Anterior cingulate cortex (tissue), 58 donors: ENCODE measurements at places on chromosomes 5 and 9.
A peak's percentile ranks its signal among the peaks of the same experiment; 100 is the strongest.

DNA sequence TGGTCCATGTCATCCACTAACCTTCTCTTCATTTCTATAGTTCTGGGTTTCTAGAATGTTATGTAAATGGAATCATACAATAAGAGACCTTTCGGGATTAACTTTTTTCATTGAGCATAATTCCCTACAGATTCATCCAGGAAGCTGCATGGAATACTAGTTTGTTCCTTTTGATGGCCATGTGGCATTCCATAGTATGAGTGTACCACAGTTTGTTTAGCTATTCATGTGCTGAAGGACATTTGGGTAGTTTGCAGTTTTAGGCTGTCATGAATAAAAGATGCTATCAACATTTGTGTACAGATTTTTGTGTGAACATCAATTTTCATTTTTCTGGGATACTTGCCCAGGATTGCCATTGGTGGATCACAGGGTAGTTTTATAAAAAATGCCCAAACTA, 6.8 kb upstream of the SPTLC1 start:
- DNase-seq: no peak

DNA sequence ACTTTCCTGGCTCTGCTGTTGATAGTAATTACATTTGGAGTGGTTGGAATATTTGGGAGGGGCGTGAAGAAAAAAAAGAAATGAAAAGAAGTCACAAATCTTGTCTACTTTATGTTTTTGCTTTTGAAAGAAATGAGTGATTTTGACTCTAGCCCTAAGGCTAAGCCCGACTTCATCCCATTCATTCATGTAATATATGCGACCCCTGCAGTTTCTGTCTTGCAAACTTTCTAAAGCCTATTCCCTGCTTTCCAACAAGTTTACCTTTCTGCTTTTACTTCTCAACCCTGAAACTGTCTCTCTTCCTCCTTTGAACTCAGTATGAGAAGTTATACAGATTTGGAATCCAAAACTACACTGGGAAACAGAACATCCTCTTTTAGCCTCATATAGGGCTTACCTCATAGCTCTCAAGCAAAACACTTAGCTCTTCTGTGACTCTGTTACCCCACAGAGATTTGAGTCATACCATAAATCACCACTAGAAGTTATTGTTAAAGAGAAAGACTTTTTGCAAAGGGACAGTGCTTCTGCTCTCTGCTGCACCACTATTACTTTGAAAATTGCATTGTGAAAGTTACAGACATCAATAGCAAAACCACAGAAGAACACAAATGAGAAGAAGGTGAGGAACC, 1.6 kb downstream of the CFAP95 start:
- DNase-seq: no peak

- DNase-seq: no peak
Measured at GRCh38 chr9:71761938-71762353, 6.4 kb downstream of the CEMIP2 start.

- no peak for DNase-seq
Measured at GRCh38 chr9:17876687-17877086, 297.8 kb downstream of the SH3GL2 start.

DNA sequence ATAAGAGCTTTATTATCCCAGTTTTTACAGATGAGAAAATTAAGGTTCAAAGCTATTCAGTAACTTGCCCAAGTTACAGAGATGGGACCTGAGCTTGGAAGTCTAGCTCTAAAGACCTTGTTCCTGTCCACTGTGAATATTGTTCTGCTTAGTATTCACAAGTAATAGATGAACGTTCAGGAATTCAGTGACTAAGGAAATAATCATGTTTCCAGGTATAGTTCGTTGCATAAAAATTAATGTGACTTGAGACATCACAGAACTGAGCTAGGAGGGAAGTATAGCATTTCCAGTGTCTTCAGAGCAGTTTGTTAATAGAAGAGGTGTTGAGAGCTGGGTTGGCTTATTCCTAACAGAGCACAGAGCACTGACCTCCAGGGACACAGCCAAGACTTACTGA, 136.1 kb downstream of the FGF1 start:
- DNase-seq: no peak

GRCh38 chr5:107646418-107646817, 24.3 kb downstream of the EFNA5 start:
- DNase-seq: no peak

- DNase-seq: no peak
Measured at GRCh38 chr5:116563736-116564308, 10.8 kb downstream of the SEMA6A start.

DNA sequence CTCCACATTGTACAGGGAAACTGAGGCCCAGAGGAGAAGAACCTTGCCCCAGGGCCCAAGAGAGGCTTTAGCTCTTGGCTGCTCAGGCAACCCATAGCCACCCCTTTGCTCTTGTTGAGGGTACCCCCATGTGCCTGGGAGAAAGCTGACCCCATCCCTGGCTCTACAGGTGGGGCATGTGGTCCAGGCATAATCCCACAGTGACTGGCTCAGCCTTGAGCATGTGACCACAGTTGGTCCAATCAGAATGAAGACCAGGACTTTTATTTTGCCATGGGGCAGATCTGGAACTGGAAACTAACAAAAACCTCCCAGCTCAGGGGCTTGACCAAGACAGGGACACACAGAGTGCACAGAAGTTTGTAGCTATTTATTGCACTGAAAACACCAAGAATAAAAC, 29.3 kb downstream of the SLC6A7 start:
- no peak for DNase-seq

GRCh38 chr5:30401479-30402058, 791.9 kb upstream of the CDH6 start:
- DNase-seq: no peak

GRCh38 chr5:132074772-132075718, 1.5 kb downstream of the CSF2 start:
- no peak for DNase-seq

- DNase-seq: no peak
Measured at GRCh38 chr9:71670121-71670520, 98.2 kb downstream of the CEMIP2 start.

- no peak for DNase-seq
Measured at GRCh38 chr9:128494108-128494745, 10.3 kb upstream of the GLE1 start.

- DNase-seq: no peak
Measured at GRCh38 chr9:104374711-104375110, 129.4 kb upstream of the OR13F1 start.

DNA sequence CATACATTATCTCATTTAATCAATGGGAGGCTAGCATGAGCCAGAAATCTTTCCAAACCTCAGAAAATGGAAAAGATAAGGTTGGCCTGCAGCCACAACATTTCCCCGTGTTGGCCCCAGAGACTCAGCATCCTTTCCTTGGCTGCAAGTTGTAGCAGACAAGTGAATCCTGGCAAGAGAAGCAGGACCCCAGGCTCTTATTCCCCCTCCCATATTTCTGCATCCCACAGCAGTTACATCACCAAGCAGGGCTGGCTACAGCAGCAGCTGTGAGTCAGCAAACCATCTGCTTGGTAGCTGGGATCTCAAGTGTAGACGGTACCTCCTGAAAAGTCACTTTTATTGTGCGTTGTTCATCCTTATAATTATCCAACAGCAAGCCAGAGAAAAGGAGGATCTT, 212.4 kb downstream of the GNA14 start:
- no peak for DNase-seq

- no peak for DNase-seq
Measured at GRCh38 chr9:88874391-88874790, 116.9 kb upstream of the S1PR3 start.

GRCh38 chr5:166401391-166401790, 1890.1 kb upstream of the WWC1 start:
- no peak for DNase-seq

GRCh38 chr9:83199240-83199639, 136.3 kb upstream of the RASEF start:
- peak; percentile 25 for DNase-seq

- no peak for DNase-seq
Measured at GRCh38 chr9:97578846-97579245, 54.3 kb downstream of the TSTD2 start.

DNA sequence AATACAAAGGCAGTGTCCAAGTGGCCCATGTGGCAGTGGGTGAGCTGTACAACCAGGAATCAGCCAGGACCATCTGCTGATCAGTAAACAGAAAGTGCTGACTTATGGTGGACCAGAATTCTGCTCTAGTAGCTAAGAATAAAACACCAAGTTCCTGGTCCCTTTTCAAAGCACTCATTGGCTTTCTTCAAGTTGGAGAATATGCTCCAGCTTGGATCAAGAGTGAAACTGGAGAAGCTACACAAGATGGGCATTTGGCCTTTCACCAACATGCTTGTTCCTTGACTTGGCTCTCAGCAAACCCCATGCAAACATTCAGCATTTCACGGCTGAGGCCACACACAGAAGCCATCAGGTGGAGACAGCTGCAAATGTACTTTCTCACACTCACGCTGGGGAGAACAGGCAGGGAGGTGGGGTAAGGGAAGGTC, 32.1 kb downstream of the MARCHF3 start:
- DNase-seq: no peak

GRCh38 chr5:142780871-142781270, 10.7 kb downstream of the ARHGAP26 start:
- DNase-seq: no peak

- no peak for DNase-seq
Measured at GRCh38 chr5:159547466-159548195, 217.3 kb upstream of the IL12B start.

GRCh38 chr5:64612344-64612961, 77.8 kb upstream of the SHISAL2B start:
- peak; percentile 17 for DNase-seq

DNA sequence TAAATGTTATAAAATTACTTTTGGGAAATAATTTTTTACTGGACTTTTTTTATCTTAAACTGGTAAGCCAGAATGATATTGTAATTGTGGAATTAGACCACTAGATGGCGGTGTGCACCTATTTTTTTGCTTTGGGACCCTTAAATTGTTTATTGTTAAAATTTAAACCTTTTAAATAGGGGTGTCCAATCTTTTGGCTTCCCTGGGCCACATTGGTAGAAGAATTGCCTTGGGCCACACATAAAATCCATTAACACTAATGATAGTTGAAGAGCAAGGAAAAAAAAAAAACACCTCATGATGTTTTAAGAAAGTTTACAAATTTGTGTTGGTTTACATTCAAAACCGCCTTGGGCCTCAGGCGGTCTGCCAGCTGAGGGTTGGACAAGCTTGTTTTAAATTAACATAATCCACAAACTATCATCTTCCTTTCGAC, 28.4 kb upstream of the GADD45G start:
- no peak for DNase-seq

DNA sequence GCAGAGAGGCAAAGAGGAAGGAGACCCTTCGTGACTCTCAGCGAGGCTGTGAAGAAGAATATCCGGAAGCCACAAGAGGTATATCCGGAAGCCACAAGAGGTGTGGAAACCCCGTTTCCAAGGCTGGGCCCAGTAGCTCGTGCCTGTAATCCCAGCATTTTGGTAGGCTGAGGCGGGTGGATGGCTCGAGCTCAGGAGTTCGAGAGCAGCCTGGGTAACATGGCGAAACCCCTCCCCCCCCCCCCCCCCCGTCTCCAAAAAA, 612 bp upstream of the BBLN start:
- no peak for DNase-seq

GRCh38 chr9:4933177-4933576, 51.9 kb upstream of the JAK2 start:
- no peak for DNase-seq

- no peak for DNase-seq
Measured at GRCh38 chr5:169906745-169907649, 73.3 kb downstream of the INSYN2B start.

GRCh38 chr5:11323761-11324160, 562.7 kb upstream of the DAP start:
- DNase-seq: no peak

- DNase-seq: peak; percentile 84
Measured at GRCh38 chr9:134407121-134407779, 81.0 kb downstream of the RXRA start.

- DNase-seq: no peak
Measured at GRCh38 chr5:159576902-159577301, 246.6 kb upstream of the IL12B start.

DNA sequence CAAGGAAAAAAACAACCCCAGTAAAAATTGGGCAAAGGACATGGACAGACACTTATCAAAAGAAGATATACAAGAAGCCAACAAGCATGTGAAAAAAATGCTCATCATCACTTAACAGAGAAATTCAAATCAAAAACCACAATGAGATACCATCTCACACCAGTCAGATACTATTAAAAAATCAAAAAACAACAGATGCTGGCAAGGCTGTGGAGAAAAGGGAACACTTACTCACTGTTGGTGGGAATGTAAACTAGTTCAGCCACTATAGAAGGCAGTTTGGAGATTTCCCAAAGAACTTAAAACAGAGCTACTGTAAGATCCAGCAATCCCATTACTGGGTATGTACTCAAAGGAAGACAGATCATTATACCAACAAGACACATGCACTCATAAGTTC, 157.4 kb downstream of the EDIL3 start:
- DNase-seq: no peak

GRCh38 chr9:69171049-69171448, 3.0 kb upstream of the TJP2 start:
- no peak for DNase-seq

- no peak for DNase-seq
Measured at GRCh38 chr9:76444322-76444929, 14.6 kb upstream of the GCNT1 start.

DNA sequence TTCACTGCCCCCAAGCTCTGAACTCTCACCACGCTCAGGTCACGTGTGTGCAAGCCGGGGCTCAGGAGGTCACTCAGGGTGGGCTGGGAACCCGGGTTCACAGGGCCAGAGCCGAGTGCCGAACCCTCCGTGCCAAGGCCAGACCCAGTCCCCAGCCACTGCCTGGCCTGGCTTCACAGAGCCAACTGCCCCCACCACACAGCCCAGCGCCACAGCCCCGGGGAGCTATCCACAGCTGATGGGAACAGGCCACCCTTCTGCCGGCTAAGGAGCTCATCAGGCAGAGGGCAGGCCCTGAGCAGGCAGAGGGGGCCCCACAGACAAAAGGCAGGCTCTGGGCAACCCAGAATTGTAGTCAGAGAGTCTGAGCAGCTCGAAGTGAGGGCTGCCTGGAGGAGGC, 117.0 kb downstream of the VAV2 start:
- DNase-seq: no peak

GRCh38 chr5:131751506-131751905, 45.3 kb downstream of the FNIP1 start:
- DNase-seq: no peak
